NCI-H1436 treated with DMSO at 0.1 percent for 48 hours (cell line): ENCODE measurements at places on chromosomes 1 and 21.

DNA sequence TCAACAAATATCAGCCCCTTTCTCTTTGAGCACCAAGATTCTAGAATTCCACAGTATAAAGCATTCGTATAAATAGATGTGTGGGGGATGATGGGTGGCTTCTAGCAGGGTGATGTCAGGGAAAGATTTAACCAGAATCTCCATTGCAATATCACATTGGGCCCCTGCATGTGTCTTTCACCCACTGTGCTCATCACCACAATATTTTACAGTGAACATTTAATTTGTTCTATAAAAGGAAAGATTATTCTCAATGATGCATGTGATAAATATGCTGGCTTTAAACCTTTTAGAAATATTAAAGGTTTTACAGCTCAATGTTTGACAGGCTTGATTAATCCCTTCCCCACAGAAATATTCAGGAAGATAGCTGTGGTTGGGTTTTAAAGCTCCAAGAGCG is 457.8 kb upstream of the DAB1 start:
- no peak for DNase-seq

DNA sequence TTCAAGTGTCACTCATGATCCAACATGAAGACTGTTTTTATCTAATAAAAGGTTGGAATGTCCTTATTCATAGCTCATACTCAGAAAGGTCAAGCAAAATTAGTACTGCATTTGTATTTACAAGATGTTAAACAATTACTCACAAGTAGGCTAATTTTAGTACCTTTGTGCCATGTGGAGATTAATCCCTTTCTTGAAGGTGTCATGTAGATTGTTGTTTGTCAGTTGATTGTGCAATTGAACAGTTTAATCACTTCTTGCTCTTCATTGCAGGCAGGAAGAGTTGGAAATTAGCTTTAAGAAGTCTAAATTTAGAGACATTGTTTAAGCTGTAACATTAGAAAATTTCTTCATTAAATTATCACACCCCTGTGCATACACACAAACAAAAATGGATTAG is 847.1 kb downstream of the KCNT2 start:
- DNase-seq = no peak

DNA sequence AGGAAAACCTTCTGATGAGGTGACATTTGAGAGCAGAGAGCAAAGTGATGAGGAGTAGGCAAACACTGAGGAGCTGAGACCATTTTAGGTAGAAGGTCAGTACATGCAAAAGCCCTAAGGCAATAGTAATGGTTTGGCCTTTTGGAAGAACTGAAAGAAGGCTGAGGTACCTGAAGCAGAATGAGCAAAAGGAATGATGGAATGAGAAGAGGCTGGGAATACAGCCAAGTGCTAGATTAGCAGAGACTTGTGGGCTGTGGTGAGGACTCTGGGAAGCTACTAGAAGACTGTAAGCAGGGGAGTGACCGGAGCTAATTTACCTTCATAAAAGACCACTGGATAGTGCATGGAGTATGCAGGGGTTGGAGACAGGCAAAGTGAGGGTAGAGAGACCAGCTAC is 77.9 kb downstream of the GFI1 start:
- DNase-seq = no peak

DNA sequence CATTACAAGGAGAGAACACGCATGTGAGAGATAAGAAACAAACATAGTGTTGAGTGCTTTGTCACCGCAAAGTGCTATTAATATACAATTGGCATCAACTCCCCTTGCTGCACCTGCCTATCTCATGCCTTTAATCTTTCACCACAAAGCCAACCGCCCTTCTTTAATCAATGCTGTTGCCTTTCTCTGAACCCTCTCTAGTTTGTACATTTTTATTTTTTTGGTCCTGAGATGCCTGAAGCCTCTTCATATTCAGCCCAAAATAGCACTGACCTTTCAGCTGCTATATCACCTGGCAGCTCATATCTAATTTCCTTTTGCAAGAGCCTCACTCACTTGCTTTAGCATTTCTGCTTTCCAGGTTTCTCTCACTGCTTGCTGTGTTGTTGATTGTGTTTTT is 504.7 kb downstream of the NUF2 start:
- no peak for DNase-seq

DNA sequence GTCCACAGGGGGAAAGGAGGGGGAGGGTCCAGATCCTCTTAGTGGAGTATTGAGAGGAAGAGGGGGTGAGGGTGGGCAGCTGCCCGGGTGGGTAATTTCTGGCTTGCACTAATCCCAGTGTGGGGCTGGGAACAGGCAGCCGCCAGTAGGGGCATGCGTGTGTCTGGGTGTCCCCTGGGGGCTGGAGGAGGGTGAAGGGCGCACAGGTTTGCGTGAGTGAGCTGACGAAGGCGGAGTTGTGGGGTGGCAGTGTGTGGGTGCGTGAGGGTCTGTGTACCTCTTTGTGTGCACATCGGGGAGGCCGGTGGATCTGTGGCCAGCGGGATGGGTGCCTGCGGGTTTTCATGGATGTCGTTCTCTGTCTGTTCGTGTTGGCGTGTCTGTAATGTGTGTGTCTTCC is 97.3 kb downstream of the PAX7 start:
- DNase-seq = no peak

GRCh38 chr1:8419861-8420260 is 101.9 kb downstream of the SLC45A1 start:
- no peak for DNase-seq

DNA sequence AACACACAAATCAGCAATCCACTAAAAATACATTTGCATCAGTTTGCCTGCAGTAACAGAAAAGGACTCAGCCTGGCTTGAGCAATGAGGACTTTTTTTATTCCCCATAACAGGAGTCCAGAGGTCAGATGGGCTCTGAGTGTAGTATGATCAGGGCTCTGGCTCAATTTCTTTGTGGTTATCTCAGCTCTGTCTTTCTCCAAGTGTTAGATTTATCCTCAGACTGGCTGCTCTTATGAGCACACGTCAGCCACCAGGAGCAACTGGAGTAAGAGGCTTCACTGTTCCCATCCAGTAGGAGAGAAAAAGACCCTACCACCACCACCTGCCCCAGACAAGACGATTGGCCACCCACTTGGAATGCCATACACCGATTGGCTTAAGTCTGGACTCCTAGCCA is 36.2 kb upstream of the KLHDC7A start:
- no peak for DNase-seq

DNA sequence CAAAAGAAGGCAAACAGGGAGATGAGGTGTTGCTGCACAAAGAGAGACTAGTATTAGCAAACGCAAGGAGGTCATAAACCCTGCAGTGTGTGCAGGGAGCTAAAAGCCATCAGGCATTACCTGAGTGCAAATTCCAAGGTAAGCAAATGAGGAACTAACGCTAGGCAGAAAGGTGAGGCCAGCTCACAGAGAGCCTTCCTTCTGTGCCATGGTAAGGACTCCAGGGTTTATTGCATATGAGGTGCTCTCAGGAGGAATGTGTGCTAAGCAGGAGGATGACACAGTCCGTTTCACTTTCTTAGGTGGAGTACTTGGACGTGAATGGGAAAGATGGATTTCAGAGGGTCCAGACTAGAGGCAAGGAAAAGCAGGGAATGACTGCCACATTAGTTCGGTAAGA is 44.6 kb upstream of the MYBPHL start:
- DNase-seq = no peak

- DNase-seq = peak; percentile 65
Observed at GRCh38 chr1:201408176-201408833, 9.2 kb upstream of the LAD1 start.

GRCh38 chr1:110170766-110171733 is 20.8 kb downstream of the SLC6A17 start:
- DNase-seq = no peak

GRCh38 chr1:43038232-43038935 is 79.7 kb upstream of the SLC2A1 start:
- no peak for DNase-seq

DNA sequence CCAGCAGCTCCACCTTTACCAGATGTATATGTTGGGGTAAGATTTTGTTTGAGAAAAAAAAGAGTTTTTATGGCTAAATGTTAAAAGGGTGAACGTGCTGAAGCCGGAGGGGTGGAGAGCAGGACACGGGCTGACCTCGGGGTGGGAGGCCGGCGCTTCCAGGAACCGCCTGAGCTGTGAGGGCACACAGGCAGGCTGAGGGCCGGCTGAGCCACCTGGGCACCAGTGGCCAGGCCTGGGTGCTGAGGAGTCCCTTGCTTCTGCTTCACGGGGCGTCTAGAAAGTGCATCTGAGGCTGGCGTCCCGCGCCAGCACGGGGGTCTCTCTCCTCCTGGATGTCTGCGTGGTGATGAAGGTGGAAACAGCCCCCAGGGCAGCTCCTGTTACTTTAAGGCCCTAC is 33.6 kb upstream of the ADARB1 start:
- no peak for DNase-seq

DNA sequence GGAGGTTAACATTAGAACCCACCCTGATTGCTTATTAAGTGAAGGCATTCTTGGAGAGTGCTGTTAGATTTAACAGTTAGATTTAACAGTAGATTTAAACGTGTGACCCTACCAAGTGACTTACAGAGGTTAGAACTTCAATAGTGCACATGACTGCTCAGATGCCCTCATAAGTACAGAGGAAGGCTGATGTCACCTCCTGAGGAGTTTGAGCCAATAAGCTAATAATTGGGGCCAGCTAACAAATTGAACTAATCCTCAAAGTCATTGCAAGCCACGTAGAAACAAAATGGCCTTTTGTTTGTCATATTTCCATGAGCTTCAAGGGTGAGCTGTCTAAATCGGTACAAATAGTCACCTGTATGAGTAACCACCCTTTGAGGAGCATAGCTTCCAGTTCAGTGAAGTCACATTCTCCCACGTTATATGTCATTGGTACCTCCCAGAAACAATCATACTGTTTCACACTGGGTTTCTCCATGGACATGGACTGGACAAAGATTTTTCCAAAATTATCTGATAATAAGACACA is 11.7 kb downstream of the AVPR1B start:
- no peak for DNase-seq

DNA sequence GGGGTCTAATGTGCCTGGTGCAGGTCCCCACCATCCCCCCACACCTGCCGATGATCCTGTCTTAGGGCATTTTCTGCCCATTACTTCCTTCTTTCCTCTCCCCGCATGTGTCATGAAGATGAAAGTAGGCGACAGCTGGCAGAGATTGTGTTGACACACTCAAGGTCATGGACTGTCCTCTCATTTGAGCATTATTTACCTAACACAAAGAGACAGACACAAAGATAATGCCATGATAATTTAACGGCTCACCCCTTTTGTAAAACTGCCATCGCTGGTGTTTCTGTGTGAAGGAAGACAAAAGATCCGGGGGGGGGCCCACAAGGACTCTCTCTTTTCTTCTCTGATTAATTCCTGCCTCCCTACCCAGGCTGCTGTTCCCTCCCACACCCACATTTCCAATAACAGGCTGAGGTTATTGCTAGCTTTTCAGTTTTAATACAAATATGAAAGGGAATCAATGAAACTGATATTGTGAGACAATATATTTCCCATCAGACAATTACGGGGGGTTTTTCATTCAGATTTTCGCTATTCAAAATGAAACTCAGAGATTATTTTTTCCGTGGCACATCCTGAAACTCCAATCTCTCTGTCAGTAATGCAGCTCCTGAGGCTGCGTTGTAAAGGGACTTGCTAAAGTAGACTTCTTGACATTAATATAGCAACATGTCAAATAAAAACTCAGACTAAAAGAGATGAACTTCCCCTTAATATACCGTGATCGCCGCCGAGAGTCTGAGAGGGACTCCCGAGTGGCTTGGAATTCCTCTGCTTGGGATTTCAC is 561.1 kb downstream of the NPHP4 start:
- no peak for DNase-seq

DNA sequence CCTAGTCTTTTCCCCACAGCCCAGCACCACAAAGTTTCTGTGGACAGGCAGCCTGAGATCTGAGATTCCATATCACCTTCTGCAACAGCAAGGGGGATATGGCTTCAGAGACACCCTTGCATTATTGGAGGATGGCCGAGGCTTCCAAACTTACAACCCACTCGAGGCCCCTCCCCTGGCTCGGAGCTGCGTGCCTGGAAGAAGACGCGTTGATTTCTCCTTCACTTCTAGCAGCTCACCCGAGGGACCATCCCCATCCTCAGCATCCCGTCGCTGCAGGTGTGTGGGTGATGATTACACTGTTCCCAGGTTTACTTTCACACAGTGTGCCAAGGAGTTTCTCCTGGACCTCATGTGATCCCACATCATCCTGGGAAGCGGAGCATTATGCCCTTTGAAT is 277.9 kb downstream of the MATN1 start:
- DNase-seq = no peak

DNA sequence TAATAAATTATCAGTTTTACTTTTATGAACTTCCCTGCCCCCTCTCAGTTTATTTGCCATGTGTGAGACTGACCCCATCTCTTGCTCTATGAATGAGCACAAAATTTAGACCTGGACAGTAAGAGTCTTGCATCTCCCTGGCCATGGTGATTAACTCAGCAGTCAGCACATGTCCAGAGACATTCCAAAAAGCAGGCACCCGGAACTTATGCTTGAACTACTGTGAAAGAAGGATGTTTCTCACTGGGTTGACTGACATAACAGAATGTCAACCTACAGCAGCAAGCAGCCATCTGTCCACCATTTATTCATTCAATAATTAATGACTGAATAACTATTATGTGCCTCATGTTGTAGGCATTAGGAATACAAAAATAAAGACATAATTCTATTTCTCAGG is 11.3 kb upstream of the SEC16B start:
- DNase-seq = no peak

- no peak for DNase-seq
Observed at GRCh38 chr1:236830560-236830959, 35.5 kb downstream of the MTR start.

DNA sequence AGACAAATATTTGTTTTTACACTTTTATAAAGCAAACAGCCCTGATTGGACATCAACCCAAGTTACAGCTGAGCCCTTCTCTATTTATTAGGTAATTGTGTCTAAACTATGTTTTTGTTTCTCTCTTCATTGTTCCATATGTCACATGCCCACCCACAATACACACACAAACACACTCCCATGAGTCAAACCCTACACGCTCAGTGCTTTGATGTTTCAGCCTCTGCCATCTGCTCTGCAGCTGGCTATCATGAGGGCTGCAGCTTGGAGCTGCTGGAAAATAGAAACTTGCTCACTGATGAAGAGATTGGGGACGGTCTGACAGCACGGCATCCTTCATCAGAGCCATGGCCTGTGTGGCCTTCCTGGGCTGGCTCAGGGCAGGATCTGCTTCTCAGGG is 41.7 kb downstream of the PSMG1 start:
- no peak for DNase-seq

- no peak for DNase-seq
Observed at GRCh38 chr1:213264531-213264930, 213.5 kb downstream of the RPS6KC1 start.

- DNase-seq = no peak
Observed at GRCh38 chr21:28215214-28215954, 777.3 kb downstream of the LTN1 start.

GRCh38 chr1:42851960-42852607 is 5.7 kb downstream of the ZNF691 start:
- no peak for DNase-seq

GRCh38 chr1:159089184-159089791 is 12.7 kb upstream of the AIM2 start:
- DNase-seq = no peak

GRCh38 chr1:61090546-61091202 is 8.3 kb downstream of the NFIA start:
- DNase-seq = no peak
